ENCODE measurements at places on chromosomes 4 and X. TPM values are rescaled to one million over a fixed set of nuclear protein-coding genes. Genes with fewer than 3 reads are reported as not detected.

The CSN1S1 gene
- total RNA-seq, result not detected

The ZNF674 gene
- 2.8 TPM for total RNA-seq

The FGA gene
- total RNA-seq, result not detected

The RNF128 gene
- not detected for total RNA-seq

GRCh38 chrX:69616457-69617203, 717 bp downstream of the EDA start:
- peak overlapping the region; percentile 41 for H3K4me3 ChIP-seq
- peaks cover 3% of the 10 kb centered on the region for H3K4me1 ChIP-seq
- no peak for DNase-seq
- no peaks in the 10 kb centered on the region for H3K36me3 ChIP-seq
- no peak overlapping the region for H3K27ac ChIP-seq

DNA sequence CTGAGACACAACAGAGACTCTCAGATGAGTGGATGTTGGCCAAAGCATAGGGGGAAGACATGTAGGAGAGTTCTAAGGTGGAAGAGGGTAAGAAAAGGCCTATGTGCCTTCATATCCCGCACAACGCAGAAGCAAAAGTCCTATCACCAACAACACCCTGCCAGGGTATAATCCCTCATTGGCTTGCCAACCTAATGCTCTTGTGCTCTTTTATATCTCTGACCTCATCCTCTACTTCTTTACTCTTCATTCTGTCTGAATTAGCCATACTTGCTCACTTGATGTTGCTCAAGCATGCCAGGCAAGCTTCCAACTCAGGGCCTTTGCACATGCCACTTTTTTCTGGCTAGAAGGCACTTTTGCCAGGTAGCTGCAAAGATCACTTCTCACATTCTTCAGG, 28.1 kb upstream of the ZNF330 start:
- no peaks in the 10 kb centered on the region for H3K36me3 ChIP-seq
- H3K27me3 ChIP-seq, result peaks cover 28% of the 10 kb centered on the region
- H3K4me3 ChIP-seq, result no peak overlapping the region
- H3K4me1 ChIP-seq, result no peaks in the 10 kb centered on the region
- no peak overlapping the region for H3K27ac ChIP-seq
- no peak for DNase-seq

- DNase-seq, result no peak
- no peaks in the 10 kb centered on the region for H3K36me3 ChIP-seq
- no peak overlapping the region for H3K4me3 ChIP-seq
Observed at GRCh38 chrX:58051346-58051745, 141.1 kb upstream of the ZXDA start.

- H3K4me3 ChIP-seq, result no peak overlapping the region
- peak overlapping the region; percentile 68 for H3K27ac ChIP-seq
- H3K4me1 ChIP-seq, result peaks cover 43% of the 10 kb centered on the region
- H3K36me3 ChIP-seq, result peaks cover 8% of the 10 kb centered on the region
Observed at GRCh38 chrX:13254076-13254785, 65.6 kb downstream of the ATXN3L start.

GRCh38 chr4:86935566-86935852, 698 bp downstream of the AFF1 start:
- peak overlapping the region; percentile 79 for H3K4me3 ChIP-seq
- DNase-seq, result peak; percentile 70
- peaks cover 48% of the 10 kb centered on the region for H3K4me1 ChIP-seq
- H3K36me3 ChIP-seq, result peaks cover 5% of the 10 kb centered on the region
- no peaks in the 10 kb centered on the region for H3K27me3 ChIP-seq

GRCh38 chr4:52051615-52052474, 741 bp downstream of the SPATA18 start:
- H3K36me3 ChIP-seq, result no peaks in the 10 kb centered on the region
- no peak for DNase-seq
- H3K27me3 ChIP-seq, result peaks cover 62% of the 10 kb centered on the region
- H3K27ac ChIP-seq, result no peak overlapping the region
- peaks cover 15% of the 10 kb centered on the region for H3K4me1 ChIP-seq
- H3K4me3 ChIP-seq, result peak overlapping the region; percentile 61

- H3K27ac ChIP-seq, result no peak overlapping the region
- no peak overlapping the region for H3K4me3 ChIP-seq
- H3K4me1 ChIP-seq, result peaks cover 3% of the 10 kb centered on the region
- peaks cover 19% of the 10 kb centered on the region for H3K27me3 ChIP-seq
- no peaks in the 10 kb centered on the region for H3K36me3 ChIP-seq
Observed at GRCh38 chr4:89674876-89675459, 162.0 kb downstream of the SNCA start.

DNA sequence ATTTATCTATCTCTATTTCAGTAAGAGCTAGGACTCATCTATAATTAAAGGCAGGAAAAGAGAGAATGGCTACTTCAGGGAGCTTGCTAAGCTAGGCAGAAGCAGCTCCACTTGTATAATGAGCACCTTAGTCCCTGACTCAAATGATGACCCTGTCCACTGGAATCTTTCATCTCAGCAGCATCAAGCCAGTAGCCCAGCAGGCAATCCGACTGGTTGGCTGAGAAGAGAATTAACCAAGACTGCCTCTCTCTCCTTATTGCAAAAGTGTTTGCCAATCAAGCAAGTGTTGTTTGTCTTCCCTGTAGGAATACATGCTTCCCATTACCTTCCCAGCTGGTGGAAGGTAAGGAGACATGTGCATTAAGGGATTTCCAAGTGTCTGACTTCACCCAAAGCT, 3.9 kb upstream of the SPOCK3 start:
- H3K27ac ChIP-seq, result no peak overlapping the region
- DNase-seq, result no peak
- H3K4me3 ChIP-seq, result no peak overlapping the region
- peaks cover 4% of the 10 kb centered on the region for H3K4me1 ChIP-seq
- no peaks in the 10 kb centered on the region for H3K36me3 ChIP-seq

DNA sequence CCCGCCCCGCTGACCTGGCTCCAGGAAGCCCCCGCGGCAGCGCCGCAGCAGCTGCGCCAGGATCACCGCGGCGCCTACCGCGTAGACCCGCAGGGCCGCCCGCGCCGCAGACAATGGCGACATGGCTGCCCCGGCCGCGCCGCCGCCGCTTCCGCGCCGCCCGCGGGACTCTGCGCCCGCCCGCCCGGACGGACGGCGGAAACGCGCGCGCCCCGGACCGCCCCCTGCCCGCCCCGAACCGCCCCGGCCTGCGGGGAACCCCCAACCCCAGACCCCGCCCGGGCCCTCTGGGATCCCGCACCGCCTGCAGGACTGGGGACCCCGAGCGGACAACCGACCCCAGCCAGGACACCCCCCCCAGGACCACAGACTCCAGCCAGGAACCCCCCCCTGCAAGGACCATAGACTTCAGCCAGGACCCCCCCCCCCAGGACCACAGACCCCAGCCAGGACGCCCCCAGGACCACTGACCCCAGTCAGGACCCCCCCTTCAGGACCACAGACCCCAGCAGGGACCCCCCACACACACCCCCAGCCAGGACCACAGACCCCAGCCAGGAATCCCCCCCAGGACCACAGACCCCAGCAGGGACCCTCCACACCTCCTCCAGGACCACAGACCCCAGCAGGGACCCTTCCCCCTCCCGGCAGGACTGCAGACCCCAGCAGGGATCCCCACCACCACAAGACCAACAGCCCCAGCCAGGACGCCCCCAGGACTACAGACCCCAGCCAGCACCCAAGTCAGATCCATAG, at the start of the genes DHRSX and ZBED1:
Gene DHRSX, minus strand, starts transcription at position 174 of the 756 bp plus-strand sequence. Its CDS starts 51 bp downstream, at position 123.
Gene ZBED1, minus strand, starts transcription at position 174 of the 756 bp plus-strand sequence. CDS start 10,257 bp downstream, outside the sequence.
- DNase-seq, result peak; percentile 62
- peaks cover 27% of the 10 kb centered on the region for H3K4me1 ChIP-seq

GRCh38 chr4:6763330-6763851, 19.1 kb upstream of the KIAA0232 start:
- H3K4me3 ChIP-seq, result no peak overlapping the region
- H3K4me1 ChIP-seq, result peaks cover 4% of the 10 kb centered on the region
- H3K27ac ChIP-seq, result no peak overlapping the region
- peaks cover 3% of the 10 kb centered on the region for H3K27me3 ChIP-seq

GRCh38 chr4:43512253-43512652, 619.7 kb downstream of the GRXCR1 start:
- no peaks in the 10 kb centered on the region for H3K36me3 ChIP-seq
- no peak for DNase-seq
- H3K4me3 ChIP-seq, result no peak overlapping the region
- no peak overlapping the region for H3K27ac ChIP-seq

DNA sequence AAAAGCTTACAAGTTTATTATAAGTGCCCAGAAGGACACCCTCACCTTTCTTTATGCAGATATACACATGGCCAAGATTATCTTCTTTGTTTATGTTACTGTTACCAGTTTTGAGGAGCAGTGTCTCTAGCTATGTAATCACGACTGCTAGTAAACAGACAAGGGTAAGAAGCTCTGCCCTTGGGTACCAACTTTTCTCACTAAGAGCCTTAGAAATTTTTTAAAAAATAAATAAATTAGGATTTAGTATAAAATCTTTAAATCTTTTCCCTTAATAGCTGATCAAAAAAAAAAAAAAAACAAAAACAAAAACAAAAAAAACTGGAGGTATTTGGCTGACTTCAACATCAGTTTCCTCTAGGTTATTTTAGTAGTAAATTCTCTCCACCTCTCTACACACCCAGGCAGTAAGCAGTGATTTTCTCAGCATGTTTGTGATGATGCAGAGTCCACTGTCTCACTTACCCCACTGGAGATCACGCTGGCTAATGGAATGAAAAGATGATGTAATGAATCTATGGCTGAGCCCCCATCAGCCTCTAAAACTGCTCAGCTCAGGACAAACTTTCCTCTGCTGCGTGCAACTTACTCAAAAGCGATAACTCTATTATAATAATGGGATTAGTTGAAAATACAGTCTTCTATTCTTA, 125.9 kb downstream of the FRYL start:
- H3K4me1 ChIP-seq, result peaks cover 37% of the 10 kb centered on the region
- H3K36me3 ChIP-seq, result peaks cover 16% of the 10 kb centered on the region
- H3K27me3 ChIP-seq, result no peaks in the 10 kb centered on the region

- no peak overlapping the region for H3K4me3 ChIP-seq
- H3K4me1 ChIP-seq, result no peaks in the 10 kb centered on the region
- H3K27ac ChIP-seq, result no peak overlapping the region
- no peak for DNase-seq
- no peaks in the 10 kb centered on the region for H3K36me3 ChIP-seq
- H3K27me3 ChIP-seq, result peaks cover 3% of the 10 kb centered on the region
Observed at GRCh38 chrX:132807411-132808030, 150.9 kb downstream of the HS6ST2 start.

DNA sequence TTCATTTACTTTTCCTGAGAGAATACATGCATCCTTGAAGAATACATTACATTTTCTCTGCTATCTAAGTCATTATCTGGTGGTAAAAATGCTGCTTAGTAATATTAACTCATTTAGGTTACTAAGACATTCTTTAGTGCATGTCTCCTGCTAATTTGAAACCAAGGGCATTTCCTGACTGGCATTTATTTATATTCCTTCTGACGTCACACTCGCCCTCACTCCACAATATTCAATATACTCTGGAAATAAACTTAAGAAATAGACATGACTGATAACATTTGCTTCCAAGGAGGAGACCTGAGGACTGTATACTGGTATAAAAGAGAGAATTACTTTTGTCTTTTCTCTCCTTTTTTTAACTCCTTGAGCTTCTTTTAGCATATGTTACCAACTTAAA, 619.5 kb upstream of the SMIM31 start:
- no peaks in the 10 kb centered on the region for H3K4me1 ChIP-seq
- no peak for DNase-seq
- no peak overlapping the region for H3K4me3 ChIP-seq
- H3K36me3 ChIP-seq, result no peaks in the 10 kb centered on the region
- no peaks in the 10 kb centered on the region for H3K27me3 ChIP-seq

GRCh38 chrX:103722505-103722904, 11.8 kb downstream of the TMEM31 start:
- no peaks in the 10 kb centered on the region for H3K4me1 ChIP-seq
- no peak overlapping the region for H3K4me3 ChIP-seq
- H3K36me3 ChIP-seq, result no peaks in the 10 kb centered on the region
- H3K27me3 ChIP-seq, result peaks cover 5% of the 10 kb centered on the region
- DNase-seq, result no peak
- H3K27ac ChIP-seq, result no peak overlapping the region

GRCh38 chr4:127214016-127214415, 418.7 kb upstream of the INTU start:
- no peak overlapping the region for H3K4me3 ChIP-seq
- no peaks in the 10 kb centered on the region for H3K4me1 ChIP-seq
- no peak overlapping the region for H3K27ac ChIP-seq
- H3K27me3 ChIP-seq, result no peaks in the 10 kb centered on the region
- no peaks in the 10 kb centered on the region for H3K36me3 ChIP-seq

- peaks cover 39% of the 10 kb centered on the region for H3K4me1 ChIP-seq
- peak overlapping the region; percentile 23 for H3K4me3 ChIP-seq
- no peaks in the 10 kb centered on the region for H3K36me3 ChIP-seq
- H3K27ac ChIP-seq, result peak overlapping the region; percentile 85
Observed at GRCh38 chr4:6777636-6778281, 4.8 kb upstream of the KIAA0232 start.

DNA sequence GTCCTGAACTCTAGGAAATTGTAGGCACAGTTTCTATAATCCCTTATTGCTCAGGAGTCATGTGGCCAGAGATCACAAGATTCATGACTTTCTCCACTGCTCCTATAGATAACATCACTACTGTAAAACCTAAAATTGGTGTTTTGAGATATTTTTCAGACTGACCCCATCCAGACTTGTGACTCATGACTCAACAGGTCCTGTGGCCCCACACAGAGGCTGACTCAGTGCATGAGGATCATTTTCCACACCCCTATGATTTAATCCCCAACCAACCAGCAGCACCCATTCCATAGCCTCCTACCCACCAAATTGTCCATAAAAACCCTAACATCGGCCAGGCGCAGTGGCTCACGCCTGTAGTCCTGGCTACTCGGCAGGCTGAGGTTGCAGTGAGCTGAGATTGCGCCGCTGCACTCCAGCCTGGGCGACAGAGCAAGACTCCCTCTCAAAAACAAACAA, 13.2 kb upstream of the XIAP start:
- H3K27ac ChIP-seq, result no peak overlapping the region
- peaks cover 2% of the 10 kb centered on the region for H3K4me1 ChIP-seq
- no peaks in the 10 kb centered on the region for H3K27me3 ChIP-seq
- no peaks in the 10 kb centered on the region for H3K36me3 ChIP-seq
- no peak for DNase-seq

DNA sequence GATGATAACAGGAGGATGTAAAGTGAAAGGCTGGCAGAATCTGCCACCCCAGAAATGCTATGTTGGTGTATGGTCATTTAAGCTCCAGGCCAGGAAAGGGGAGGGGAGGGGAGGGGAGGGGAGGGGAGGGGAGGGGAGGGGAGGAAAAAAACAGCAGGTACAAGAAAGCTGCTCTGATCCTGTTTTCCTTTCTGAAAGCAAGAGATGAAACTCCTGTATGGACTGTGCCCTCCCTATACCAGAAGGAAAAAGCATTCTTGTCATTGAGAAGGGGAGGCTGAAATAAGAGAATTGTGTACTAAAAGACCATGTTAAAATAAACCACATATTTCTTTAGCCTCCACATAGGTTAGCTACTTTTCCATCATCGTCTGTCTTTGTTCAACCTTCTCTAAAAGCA, 179.5 kb downstream of the NLGN4X start:
- no peak overlapping the region for H3K4me3 ChIP-seq
- no peak for DNase-seq
- no peak overlapping the region for H3K27ac ChIP-seq

GRCh38 chr4:169345316-169345721, 74.6 kb upstream of the SH3RF1 start:
- H3K4me1 ChIP-seq, result no peaks in the 10 kb centered on the region
- no peak for DNase-seq
- H3K36me3 ChIP-seq, result no peaks in the 10 kb centered on the region
- H3K27ac ChIP-seq, result no peak overlapping the region
- no peaks in the 10 kb centered on the region for H3K27me3 ChIP-seq

GRCh38 chr4:104462641-104463040, 32.1 kb downstream of the CXXC4 start:
- H3K27ac ChIP-seq, result no peak overlapping the region
- no peaks in the 10 kb centered on the region for H3K36me3 ChIP-seq
- no peak overlapping the region for H3K4me3 ChIP-seq
- DNase-seq, result no peak
- no peaks in the 10 kb centered on the region for H3K4me1 ChIP-seq
